NCI-H2107 (cell line): ENCODE measurements at places on chromosomes 16 and 17.

GRCh38 chr17:48645639-48646182, 19.6 kb upstream of the HOXB9 start:
- no peak for DNase-seq

GRCh38 chr16:23635958-23636357, 5.2 kb downstream of the PALB2 start:
- no peak for DNase-seq

GRCh38 chr16:84501077-84501735, 3.3 kb downstream of the MEAK7 start:
- DNase-seq, result no peak

- no peak for DNase-seq
These were observed 177.2 kb downstream of the TMEM132E start for GRCh38 chr17:34756637-34757021.

DNA sequence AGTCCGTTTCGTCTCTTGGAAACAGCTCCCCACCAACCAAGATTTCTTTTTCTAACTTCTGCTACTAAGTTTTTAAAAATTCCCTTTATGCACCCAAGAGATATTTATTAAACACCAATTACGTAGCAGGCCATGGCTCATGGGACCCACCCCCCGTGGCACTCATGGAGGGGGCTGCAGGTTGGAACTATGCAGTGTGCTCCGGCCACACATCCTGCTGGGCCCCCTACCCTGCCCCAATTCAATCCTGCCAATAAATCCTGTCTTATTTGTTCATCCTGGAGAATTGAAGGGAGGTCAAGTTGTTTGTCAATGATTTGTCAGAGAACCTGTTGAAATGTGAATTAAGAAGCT, 48.2 kb downstream of the IL21R start:
- DNase-seq, result no peak

DNA sequence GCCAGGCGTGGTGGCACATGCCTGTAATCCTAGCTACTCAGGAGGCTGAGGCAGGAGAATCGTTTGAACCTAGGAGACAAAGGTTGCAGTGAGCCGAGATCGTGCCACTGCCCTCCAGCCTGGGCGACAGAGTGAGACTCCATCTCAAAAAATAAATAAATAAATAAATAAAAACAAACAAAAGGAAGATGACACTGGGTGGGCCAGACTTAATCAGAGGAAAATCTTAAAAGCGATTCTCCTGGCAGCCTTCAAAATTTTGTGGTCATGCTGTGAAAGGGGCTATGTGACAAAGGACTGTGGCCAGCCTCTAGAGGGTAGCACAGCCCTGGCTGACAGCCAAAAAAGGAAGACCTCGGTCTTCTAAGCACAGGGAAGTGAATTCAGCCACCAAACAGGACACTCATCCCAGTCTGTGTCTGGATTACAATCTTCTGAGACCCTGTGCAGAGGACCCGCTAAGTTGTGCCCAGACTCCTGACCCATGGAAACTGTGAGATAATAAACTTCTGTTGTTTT, 391.1 kb downstream of the CNTNAP4 start:
- DNase-seq, result no peak

- no peak for DNase-seq
These were observed 45.0 kb downstream of the ABR start for GRCh38 chr17:1134634-1135324.

GRCh38 chr17:8829036-8829941, 30.1 kb upstream of the MFSD6L start:
- DNase-seq, result no peak

DNA sequence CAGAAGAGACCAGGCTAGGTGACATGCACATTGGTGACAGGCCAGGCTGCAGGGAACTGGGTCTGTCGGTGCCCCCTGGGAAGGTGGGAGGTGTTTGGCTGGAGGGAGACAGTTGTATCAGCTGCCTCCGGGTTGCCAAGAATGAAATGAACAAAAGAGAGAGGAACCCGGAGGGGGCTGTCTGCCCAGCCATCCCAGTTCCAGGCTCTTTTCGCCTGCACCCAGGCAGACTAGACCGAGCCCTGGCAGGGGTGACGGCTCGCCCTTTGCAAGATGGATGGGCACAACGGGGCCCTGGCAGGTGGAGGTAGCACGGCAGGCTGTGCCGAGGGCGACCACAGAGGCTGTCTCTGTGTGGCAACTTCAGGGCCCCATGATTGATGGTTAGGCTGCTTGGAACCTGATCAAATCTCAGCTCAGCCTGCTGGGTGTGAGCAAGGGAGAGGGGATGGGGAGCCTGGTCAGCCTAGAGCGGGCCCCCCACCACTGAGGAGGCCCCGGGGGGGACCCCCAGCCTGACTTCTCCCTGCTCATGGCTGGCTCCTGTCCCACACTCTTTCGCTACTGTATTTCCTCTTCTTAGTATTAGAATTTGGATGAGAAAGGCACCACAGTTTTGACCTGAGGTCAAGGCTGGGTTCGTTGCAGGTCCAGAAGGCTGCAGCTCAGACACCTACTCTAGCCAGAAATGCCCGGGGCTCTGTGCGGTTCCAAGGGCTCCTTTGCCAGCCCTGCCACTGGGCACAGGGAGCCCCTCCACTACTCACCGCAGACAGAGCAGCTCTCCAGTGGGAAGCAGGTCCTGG, 118.9 kb upstream of the CHMP6 start:
- no peak for DNase-seq

- DNase-seq, result no peak
These were observed 538.7 kb upstream of the HSBP1 start for GRCh38 chr16:83269048-83269447.

- DNase-seq, result no peak
These were observed 15.0 kb downstream of the CNEP1R1 start for GRCh38 chr16:50040018-50040417.

DNA sequence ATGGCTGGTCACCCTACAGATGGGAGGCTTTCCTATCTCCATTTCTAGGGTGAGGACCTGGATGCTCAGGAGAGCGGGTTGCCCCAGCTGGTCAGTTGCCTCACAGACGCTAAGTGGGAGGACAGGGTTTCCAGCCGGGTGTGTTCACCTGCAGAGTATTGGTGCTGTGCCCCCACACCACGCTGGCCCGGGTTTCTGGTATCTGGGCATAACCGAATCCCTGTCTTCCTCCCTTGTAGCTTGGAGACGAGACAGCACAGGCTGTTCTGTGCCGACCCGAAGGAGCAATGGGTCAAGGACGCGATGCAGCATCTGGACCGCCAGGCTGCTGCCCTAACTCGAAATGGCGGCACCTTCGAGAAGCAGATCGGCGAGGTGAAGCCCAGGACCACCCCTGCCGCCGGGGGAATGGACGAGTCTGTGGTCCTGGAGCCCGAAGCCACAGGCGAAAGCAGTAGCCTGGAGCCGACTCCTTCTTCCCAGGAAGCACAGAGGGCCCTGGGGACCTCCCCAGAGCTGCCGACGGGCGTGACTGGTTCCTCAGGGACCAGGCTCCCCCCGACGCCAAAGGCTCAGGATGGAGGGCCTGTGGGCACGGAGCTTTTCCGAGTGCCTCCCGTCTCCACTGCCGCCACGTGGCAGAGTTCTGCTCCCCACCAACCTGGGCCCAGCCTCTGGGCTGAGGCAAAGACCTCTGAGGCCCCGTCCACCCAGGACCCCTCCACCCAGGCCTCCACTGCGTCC, 9.7 kb downstream of the CX3CL1 start:
- no peak for DNase-seq

DNA sequence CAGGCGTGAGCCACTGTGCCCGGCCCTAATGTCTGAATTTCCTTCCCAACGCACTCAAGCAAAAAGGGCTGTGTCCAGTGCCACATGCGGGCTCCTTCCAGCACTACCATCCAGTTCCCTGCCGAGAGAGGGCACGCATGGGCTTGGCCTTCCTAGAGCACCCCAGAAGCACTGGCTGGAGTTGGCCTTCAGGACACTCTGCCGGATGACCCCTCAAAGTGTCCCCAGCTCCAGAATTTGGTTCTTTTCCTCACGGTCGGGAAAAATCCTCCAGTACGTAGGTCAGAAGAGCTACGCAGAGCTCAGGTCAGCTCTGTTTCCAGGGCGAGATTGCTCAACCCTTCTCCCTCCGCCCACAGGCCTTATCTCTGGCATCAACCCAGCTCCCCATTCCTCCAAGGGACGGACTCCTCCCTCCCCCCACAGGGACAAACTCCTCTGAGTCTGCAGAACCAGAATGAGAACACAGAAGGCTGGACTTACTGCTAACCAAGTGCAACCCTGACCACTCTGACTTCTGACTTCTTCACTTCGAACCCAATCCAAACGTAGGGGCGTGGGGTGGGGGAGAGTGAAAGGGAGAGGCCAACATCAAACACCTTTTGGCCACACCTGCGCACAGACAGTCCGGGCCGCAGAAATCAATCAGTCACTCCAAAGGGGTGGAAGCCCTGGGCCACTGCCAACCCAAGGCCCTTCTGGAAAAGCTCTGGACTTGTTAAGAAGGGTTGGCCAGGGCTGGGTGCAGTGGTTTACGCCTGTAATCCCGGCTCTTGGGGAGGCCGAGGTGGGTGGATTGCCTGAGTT, 3.6 kb downstream of the CDC42EP4 start:
- no peak for DNase-seq

- no peak for DNase-seq
These were observed 106.4 kb downstream of the BANP start for GRCh38 chr16:88057656-88058055.

DNA sequence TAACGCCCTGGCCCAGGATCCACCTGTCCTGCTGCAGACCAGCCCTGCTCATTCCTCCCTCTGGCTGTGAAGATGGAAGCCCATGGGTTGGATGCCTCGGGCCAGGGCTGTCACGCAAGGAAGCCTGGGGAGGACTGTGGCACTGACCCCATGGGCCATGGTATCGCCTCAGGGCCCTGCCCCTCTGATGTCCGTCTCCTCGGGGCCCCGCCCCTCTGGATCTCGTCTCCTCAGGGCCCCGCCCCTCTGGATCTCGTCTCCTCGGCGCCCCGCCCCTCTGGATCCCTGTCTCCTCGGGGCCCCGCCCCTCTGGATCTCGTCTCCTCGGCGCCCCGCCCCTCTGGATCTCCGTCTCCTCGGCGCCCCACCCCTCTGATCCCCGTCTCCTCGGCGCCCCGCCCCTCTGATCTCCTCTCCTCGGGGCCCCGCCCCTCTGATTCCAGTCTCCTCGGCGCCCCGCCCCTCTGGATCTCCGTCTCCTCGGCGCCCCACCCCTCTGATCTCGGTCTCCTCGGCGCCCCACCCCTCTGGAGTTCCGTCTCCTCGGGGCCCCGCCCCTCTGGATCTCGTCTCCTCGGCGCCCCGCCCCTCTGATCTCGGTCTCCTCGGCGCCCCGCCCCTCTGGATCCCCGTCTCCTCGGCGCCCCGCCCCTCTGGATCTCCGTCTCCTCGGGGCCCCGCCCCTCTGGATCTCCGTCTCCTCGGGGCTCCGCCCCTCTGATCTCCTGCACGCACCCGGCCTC, 24.0 kb downstream of the METRNL start:
- DNase-seq, result no peak

- DNase-seq, result no peak
These were observed 31.6 kb upstream of the ERN1 start for GRCh38 chr17:64161380-64162176.

- DNase-seq, result no peak
These were observed 30.1 kb upstream of the GAA start for GRCh38 chr17:80071116-80071841.

GRCh38 chr17:62705156-62705777, 77.8 kb downstream of the MRC2 start:
- no peak for DNase-seq

DNA sequence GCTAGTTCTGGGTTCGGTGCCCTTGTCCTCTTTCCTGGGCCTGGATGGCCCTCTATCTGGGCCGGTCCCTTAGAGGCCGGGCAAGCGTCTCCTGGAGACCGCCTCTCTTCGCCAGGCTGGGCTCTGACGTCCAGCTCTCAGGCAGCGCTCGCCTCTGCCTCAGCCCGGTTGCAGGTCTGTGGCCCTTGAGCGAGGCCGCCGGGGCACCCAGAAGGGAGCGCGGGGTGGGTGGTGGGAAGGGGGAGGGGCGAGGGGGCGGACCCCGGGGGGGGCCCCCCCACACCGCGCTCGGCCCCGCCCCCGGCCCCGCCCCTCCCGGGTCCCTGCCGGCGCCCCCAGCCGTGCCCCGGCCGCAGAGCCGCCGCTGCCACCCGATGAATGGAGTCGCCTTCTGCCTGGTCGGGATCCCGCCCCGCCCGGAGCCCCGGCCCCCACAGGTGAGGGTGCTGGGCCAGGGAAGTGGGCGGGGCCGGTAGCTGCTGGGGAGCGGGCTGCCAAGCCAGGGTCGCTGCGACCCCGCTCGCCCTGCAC, at the start of gene ARHGAP23:
TSS of gene ARHGAP23 (plus strand) at position 353 of the 531 bp plus-strand sequence. CDS start at position 375, 22 bp downstream.
- DNase-seq, result no peak

- no peak for DNase-seq
These were observed at the start of gene DPEP1 for GRCh38 chr16:89613231-89613953. TSS of gene DPEP1 (plus strand) at chr16:89613642. CDS start at chr16:89630411, 16,769 bp downstream.

DNA sequence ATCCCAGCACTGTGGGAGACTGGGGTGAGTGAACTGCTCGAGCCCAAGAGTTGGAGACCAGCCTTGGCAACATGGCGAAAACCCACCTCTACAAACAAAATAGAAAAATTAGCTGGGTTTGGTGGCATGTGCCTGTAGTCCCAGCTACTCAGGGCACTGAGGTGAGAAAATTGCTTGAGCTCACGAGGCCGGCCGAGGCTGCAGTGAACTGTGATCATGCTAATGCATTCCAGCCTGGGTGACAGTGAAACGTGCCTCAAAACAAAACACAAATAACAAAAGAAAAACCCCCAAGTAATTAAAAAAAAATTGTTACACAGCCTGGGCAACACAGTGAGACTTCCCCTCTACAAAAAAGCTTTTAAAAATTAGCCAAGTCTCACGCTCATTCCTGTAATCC, 5.0 kb downstream of the CCDC47 start:
- DNase-seq, result no peak

DNA sequence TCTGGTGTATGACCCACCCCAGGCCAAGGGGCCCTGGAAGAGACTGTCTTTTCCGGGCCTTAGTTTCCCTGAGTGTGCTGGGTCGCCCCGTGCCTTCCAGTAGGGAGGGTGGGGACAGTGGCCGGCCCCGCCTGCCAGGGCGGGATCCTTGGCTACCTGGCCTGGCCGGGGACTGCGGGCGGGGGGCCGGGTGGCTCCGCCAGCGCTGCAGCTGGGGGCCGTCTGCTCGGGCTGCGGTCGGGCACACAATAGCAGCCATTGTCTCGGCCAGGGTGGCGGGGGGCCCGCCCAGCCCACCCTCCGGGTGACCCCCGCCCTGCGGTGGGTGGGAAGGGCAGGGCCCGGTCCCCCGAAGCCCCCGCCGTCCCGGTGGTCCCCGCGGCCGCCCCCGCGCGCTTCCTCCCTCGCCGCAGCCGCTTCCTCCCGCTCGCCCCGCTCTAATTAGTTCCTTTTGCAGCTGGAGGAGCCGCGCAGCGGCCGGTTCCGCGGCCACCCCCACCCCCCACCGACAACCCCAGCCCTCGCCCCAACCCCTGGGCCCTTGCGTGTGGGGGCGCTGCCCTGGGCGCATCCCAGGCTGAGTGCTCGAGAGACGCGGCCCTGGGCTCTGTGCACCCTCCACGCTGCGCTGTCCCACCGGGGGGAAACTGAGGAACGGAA, 11.6 kb downstream of the GLIS2 start:
- DNase-seq, result no peak
